Stimulated activated CD8-positive, alpha-beta memory T cell treated with anti-CD3 and anti-CD28 coated beads, Interleukin-7, amount 100 ng/mL, for 1 hour (primary cell): ENCODE measurements at places on chromosomes 2 and 18.

DNA sequence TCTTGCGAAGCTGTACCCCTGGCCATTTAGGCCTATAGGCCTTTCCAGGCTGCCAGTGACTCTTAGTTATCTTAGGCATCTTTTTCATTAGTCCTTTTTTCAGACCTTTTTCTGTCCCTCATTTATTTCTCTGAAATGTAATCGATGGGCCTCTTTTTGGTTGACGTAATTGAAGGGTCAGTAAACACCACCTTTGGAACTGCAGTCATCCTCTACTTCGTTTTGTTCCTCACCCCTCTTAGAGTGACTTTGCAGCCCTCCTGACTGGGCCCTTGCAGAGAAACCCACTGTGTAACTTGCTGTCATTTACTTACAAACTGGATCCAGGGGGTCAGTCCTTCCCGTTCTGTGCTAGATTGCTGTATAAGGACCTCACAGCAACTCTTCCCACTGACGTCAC lies 23.2 kb downstream of the CENPO start:
- no peak for DNase-seq

- DNase-seq: no peak
These were observed 94.3 kb upstream of the CELF4 start for GRCh38 chr18:37659906-37660305.

GRCh38 chr2:31008561-31009114 lies 129.6 kb downstream of the GALNT14 start:
- no peak for DNase-seq

- no peak for DNase-seq
These were observed 43.7 kb upstream of the TWIST2 start for GRCh38 chr2:238803996-238804870.

GRCh38 chr18:60894254-60894945 lies 438.8 kb upstream of the CDH20 start:
- no peak for DNase-seq

DNA sequence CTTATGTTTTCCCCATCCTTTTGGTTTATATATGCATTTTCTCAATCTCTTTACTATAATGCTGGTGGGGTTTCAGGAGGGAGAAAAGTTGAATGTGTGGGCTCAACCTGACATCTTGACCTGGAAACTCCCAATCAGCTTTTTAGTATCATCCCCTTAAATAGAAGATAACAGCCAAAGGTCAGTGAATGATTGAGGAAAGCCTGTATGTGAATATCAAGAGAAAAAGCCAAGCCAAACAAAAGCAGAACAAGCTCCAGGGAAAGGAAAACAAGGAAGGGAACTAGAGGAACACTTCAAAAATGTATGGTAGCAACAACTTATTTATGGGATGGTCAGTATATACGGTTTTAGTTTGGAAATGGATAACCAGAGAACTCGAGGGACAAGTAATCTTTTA lies 28.3 kb upstream of the ATOH8 start:
- DNase-seq: no peak

DNA sequence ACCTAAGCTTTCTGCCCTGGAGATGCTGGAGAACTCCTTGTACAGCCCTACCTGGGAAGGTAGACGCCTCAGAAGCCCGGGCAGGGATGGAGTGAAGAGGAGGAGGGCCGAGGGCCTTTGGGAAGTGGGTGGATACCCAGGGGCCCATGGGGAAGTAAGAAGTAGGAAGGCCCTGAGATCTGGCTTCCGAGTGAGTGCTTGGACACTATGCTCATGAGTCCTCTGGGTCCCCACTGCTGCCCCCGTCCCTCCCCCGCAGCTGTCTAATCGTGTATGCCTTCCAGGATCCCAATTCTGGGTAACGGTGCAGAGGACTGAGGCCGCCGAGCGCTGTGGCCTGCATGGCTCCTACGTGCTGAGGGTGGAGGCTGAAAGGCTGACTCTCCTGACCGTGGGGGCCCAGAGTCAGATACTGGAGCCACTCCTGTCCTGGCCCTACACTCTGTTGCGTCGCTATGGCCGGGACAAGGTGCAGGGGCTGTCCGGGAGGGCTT lies 1.1 kb downstream of the DOK1 start:
- DNase-seq: no peak

DNA sequence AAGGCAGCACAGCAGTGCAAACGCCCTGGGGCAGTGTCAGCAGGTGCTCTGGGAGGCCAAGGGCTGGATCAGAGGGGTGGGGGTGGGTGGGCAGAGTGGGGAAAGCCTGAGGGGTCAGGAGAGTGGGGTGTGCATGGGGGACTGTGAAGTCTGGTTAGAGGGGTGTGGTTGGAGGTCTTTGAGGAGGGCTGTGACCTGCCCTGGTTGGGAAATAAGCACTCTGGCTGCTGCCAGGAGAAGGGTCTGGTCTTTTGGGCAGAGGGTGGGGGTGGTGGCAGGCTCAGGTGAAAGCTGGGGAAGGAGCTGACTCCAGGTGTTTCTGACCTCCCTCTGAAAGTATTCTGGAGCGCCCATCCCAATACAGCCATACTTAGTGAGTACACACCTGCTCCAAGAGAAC lies 4.2 kb downstream of the ALPI start:
- DNase-seq: no peak

DNA sequence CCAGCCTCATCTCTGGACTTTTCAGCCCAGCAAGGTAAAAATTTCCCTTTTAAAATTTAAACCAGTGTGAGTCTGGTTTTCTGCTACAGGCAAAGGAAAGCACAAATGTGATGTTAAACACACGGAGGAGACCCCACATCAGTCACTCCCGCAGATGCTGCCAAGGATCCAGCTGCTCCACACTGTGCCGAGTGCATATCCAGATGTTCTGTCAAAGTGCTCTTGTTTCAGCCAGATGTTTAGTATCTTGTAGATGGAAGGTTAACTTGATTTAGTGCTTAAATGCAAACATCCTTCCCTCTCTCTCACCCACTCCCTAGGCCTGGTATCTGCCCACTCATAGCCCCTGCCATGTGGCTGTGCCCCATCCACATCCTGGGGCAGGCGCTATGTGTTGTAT lies 15.8 kb upstream of the ATOH8 start:
- DNase-seq: no peak

DNA sequence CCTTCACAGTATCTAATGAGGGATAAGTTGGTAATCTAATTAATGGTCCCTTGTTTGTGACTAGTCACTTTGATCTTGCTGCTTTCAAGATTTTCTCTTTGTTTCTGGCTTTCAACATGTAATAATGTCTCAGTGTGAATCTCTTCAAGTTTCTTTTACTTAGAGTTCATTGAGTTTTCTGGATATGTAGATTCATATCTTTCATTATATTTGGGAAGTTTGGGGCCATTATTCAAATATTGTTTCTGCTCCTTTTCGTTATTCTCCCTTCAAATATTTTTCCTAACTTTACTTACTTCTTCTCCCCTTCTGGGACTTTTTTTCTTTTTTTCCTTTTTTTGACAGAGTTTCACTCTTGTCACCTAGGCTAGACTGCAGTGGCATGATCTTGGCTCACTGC lies 21.1 kb upstream of the NAPG start:
- no peak for DNase-seq

- DNase-seq: no peak
These were observed 228.6 kb upstream of the ID2 start for GRCh38 chr2:8452979-8453903.

- DNase-seq: no peak
These were observed 173.4 kb upstream of the BOD1L2 start for GRCh38 chr18:56973487-56973886.

- no peak for DNase-seq
These were observed 728.7 kb upstream of the ID2 start for GRCh38 chr2:7953195-7953594.

GRCh38 chr2:27400348-27401135 lies 8.8 kb downstream of the PPM1G start:
- DNase-seq: no peak

DNA sequence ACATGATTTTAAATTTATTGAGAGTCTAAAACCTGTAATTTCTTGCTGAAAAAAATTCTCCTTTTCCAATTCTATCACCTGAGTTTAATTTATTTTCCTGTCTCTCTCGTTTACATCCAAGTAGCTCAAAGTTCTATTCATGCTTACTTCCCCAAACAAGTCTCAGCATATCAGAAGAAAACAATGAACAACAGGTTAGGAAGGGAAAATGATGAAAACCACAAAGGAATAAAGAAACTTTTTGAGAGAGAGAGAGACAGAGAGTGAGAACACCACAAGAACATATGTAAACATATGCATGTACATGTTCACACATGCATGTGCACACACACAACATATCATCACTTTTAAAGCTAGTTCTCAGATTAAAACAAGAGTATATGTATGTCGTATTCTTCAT lies 112.1 kb downstream of the STRN start:
- DNase-seq: no peak

DNA sequence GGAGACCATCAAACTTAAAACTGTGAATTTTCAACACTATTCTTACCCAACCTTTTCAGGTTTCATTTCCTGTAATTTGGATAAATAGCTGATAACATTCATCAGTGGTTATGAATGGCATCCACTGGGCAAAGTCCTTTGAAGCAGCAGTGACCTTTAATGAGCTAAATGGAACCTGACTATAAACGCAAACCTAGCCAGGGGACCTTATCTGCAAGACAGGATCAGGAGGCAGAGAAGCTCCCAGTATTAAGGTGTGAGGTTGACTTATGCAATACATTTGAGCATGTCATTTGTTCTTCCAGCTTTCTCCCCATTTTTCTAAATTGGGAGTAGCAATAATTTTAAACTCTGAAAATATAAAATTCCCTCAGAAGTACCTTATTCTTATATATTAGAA lies 38.4 kb downstream of the CREG2 start:
- DNase-seq: no peak

DNA sequence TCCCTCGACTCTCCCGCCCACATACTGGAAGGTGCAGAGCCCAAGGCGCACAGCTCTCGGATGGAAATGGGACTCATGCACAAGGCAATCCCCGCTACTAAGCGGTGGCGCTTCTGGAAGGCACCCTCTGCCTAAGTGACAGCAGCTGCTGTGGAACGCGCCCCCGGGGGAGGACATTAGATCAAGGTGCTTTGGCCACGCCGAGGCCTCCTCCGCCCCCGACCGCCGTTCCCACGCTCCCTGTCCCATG lies 202 bp downstream of the MCEE start:
- no peak for DNase-seq

DNA sequence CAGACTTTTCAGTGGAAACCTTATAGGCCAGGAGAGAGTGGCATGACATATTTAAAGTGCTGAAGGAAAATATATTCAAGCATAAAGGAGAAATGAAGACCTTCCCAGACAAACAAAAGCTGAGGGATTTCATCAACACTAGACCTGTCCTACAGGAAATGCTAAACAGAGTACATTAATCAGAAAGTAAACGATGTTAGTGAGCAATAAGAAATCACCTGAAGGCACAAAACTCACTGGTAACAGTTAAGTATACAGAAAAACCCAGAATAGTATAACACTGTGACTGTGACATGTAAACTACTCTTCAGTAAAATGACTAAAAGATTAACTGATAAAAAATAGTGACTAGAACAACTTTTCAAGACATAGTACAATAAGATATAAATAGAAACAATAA lies 87.4 kb downstream of the ATP8B1 start:
- no peak for DNase-seq

DNA sequence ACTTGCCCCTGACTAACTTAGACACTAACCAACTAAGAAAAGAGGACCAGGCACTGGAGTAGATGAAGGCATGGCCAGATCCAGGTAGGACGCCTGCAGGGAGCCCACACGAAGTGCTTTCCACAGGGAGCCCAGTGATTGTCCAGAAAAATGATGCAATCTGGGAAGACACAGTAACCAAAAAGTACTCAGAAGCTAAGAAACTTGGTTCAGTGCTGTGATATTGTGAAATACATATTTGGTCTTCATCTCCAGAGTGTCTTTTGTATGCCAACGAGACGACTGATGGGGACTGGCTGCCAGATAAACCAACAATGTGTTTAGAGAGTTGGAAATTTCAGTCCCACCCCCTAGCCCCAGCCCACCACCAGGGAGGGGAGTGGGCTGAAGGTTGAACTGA lies 135.0 kb downstream of the SP3 start:
- DNase-seq: no peak

GRCh38 chr2:222878301-222878876 lies 17.6 kb downstream of the ACSL3 start:
- no peak for DNase-seq

DNA sequence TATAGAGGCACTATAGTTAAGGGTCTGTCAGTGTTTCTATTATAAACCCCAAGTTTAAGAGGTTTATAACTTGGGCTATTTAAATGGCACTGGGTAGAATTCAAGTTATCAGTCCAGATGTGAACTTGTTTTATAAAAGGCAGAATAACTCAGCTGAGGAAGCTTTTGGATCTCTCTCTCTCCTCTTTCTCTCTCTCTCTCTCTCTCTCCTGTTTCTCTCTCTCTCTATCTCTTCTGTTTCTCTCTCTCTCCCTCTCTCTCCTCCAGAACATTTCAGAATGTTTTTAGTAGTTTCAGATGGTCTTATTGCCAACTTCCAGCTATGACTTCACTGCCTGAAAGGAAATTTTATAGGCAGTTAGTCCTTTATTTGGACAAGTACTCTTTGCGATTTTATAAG lies 6.4 kb upstream of the BCL11A start:
- no peak for DNase-seq

- DNase-seq: no peak
These were observed 156.9 kb downstream of the CTNNA2 start for GRCh38 chr2:79669714-79670113.

GRCh38 chr2:42128721-42129486 lies 40.2 kb upstream of the EML4 start:
- DNase-seq: no peak

GRCh38 chr2:101204400-101205115 lies 48.1 kb upstream of the CNOT11 start:
- DNase-seq: no peak

DNA sequence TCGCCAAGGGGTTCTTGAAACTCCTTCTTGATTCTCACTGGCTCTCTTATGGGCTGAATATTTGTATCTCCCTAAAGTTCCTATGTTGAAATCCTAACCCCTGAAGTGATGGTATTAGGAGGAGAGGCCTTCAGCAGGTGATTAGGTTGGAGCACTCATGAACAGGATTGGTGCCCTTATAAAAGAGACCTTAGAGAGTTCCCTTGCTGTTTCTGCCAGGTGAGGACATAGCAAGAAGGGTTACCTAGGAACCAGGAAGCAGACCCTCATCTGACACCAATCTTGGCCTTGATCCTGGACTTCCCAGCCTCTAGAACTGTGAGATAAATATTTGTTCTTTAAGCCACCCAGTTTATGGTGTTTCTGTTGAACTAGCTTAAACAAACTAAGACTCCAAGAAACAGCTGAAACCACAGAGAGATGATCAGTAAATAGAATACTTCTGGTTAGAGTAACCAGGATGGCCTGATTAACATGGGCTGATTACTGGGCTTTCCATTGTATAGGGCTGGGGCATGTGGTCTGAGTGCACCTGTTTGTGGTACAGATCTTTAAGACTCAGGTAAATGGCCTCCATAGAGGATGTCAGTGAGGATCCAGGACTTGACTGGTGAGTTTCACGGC lies 7.7 kb upstream of the CDC42EP3 start:
- DNase-seq: no peak

GRCh38 chr2:230913406-230914143 lies 11.5 kb downstream of the GPR55 start:
- DNase-seq: no peak

DNA sequence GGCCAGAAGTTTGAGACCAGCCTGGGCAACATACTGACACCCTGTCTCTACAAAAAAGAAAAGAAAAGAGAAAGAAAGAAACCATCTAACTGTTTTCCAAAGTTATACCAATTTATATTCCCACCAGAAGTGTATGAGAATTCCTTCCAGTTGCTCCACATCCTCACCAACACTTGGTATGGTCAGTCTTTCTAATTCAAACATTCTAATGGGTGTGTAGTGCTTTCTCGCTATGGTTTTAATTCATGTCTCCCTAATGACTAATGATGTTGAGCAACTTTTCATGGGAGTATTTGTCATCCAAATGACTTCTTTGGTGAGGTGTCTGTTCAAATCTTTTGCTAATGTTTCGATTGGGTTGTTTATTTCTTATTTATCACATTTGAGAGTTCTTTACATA lies 10.5 kb upstream of the B3GNT7 start:
- no peak for DNase-seq
